ENCODE measurements at places on chromosomes 13 and 19. TPM values are rescaled to one million over a fixed set of nuclear protein-coding genes. Genes with fewer than 3 reads are reported as not detected.

- no peak for DNase-seq
Observed at GRCh38 chr19:7923295-7924191, 2.4 kb downstream of the CTXN1 start.

DNA sequence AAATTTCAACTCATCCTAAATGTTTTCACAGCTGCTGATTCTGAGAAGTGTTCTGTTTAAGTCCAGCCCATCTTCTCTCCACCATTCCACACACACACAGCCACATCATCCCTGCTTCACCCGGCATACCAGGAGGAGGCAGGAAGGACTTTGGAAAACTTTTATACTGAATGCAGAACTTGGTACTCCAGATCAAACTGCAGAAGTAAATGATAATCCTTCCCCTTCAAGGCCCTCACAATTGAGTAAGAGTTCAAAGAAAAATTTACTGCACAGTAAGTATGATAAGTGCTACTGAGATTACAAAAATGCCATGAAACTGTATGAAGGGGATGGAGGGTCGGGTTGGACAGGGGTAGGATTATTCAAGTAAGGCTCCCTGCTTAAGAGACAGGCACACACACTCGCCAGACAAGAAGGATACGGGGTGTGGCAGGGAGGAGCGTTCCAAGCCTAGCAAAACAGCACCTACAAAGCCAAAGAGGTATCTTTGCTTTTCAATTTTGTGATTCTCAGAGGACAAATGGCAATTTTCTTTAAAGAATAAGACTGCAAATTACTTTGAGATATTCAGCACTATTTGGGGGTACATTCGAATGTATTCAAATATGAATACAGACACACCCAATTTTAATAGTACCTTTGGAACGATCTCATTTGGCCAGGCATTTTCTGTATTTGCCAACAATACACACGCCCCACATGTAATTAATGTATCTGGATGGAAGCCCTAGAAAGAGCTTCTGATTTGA lies 2.5 kb downstream of the USP12 start:
- no peak for DNase-seq

- peak; percentile 93 for DNase-seq
Observed at GRCh38 chr19:46704379-46705076, 12.4 kb downstream of the PRKD2 start.

DNA sequence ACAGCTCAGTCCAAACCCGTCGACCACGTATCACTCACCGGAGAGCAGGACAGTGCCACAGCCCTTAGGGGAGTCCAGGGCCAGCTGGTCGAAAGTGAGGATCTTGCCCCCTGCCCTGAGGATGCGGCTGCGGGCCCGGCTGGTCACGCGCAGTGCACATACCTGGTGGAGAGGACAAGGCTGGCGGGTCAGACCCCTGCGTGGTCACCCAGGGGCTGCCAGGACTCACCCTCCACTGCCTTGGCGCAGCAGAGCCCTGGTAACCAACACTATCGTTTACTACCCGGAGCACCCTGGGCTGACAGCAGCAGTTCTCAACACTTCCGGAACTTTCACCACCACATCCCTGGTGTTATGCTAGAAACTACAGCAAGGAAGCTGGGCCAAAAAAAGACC lies 1.2 kb upstream of the FAM83E start:
- DNase-seq, result no peak

DNA sequence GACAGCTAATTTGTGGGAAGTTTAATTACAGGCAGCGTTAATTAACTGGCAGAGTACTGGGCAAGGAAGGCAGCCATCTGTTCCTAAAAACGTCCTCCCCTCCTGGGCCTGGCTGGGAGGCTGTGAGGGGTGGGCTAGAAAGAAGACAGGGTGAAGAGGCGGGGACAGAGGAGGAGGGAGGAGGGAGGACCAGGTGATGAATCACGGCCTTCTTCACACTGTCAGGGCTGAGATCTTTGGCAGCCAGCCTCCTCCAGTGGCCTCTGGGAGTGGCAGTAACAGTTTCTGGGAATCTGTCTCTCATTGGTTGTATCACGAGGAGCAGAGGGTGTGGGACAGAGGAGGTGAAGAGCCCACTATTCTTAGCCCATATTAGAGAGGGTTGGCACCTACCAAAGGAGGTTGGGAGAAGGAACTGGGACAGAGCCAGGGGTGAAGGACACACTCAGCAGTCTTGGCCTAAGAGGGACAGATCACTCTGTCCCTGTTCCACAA lies 9.6 kb upstream of the ZNRF4 start:
- DNase-seq, result no peak

Gene CYP4F2
- total RNA-seq, result 0.24 TPM

DNA sequence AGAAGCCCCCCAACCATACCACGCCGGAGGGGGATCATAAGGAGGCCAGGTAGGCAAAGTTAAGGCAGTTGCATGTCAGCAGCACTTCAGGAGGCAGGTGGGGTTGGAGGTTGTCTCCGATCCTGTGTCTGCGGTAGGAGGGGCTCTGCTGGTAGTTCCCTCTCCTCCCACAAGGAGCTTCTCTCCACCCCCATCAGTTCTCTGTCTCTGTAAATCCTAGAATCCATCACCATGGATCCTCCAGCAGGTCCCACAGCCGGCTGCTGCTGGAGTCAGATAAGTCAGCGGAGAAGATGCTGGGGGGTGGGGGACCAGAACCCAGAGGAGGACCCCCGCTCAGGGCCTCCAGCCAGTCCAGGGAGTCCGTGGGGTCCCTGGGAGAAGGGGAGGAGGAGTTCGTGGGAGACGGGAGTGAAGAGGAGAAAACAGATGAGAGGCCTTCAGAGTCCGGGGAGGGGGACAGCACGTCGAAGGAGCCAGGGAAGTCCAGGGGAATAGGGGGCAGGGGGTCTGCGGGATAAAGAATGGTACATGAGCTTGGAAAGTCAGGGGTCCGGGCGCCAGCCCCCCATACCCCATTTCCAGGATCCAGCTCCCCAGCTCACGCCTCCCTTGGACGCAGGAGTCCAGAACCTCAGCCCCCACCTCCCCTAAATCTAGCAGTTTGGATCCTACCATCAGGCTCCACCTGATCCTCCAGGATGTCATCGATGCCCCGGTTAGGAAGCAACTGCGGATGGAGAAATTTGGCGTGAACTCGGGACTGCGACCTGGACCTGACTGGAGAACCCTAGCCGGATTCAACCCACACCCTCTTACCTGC lies 6.3 kb downstream of the MAMSTR start:
- no peak for DNase-seq

GRCh38 chr19:58181902-58182576 lies 822 bp upstream of the ZNF274 start:
- peak; percentile 83 for DNase-seq

Gene CEACAM7
- total RNA-seq, result not detected

DNA sequence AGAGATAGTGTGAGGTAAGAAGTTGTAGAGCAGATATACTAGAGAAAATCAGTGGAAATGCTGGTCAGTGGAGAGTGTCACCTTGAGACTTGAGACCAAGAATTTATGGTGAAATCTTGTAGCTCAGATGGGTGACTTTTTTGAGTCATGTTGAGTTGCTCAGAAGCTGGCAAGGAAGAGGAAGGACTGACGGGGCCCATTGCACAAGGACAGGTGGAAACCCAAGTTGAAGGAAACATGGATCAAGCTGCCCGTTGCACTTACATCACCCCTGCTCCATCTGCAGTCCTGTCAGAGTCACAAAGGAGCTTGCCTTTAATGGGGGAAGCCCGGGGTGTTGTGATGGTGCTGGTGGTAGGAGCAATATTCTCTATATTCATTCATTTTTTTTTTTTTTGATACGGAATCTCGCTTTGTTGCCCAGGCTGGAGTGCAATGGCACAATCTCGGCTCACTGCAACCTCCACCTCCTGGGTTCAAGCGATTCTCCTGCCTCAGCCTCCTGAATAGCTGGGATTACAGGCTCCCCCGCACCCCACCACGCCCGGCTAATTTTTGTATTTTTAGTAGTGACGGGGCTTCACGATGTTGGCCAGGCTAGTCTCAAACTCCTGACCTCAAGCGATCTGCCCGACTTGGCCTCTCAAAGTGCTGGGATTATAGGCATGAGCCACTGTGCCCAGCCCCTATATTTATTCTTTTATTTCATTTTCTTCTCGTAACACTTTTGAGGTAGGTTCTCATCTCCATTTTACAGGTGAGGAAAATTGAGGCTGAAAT lies 27.4 kb downstream of the UBAC2 start:
- peak; percentile 47 for DNase-seq

- no peak for DNase-seq
Observed at GRCh38 chr13:114228176-114228575, 6.5 kb upstream of the CDC16 start.

Gene MZF1
- total RNA-seq, result 13.4 TPM

DNA sequence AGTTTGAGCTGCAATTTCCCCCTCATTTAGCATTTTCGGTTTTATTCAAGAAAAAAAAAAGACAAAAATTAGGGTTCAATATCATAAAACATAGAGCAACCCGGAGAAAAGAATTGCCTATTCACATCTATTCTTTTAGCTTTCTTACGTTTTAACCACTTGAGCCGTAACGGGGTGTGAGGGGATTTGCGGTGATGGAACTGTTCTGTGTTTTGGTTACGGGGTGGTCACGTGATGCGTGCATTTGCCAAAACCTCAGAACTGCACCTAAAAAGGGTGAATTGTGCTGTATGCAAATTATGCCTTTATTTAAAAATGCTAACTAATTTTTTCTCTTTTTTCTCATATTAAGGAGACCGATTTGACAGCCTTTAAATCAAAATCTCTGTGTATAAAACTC lies 22.1 kb downstream of the CLEC11A start:
- DNase-seq, result no peak

Gene ZNF540
- 1.0 TPM for total RNA-seq

DNA sequence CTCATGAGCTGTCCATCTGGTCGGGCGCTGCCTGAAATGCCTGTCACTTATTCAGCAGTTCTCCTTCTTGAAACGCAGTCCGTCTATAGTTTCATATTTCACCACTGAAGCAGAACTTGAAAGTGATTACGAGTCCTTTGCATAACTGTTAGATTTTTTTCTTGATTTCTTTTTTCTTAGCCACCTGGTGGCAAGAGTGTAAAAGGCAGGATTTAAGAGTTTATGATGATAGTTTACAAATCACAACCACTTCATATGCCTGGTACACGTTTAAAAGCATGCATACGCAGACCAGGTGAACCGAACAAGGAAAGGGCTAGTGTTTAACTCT lies 45.8 kb downstream of the GGACT start:
- DNase-seq, result peak; percentile 12

GRCh38 chr13:113041896-113042295 lies 63.7 kb upstream of the F7 start:
- no peak for DNase-seq

GRCh38 chr19:42480335-42481095 lies 37.8 kb upstream of the CXCL17 start:
- DNase-seq, result peak; percentile 34

Gene ZNF878
- total RNA-seq, result 0.49 TPM

Gene KIR3DL1
- total RNA-seq, result not detected

- peak; percentile 41 for DNase-seq
Observed at GRCh38 chr19:6260912-6261650, 18.7 kb downstream of the MLLT1 start.

- DNase-seq, result no peak
Observed at GRCh38 chr13:49938921-49939320, 2.8 kb upstream of the SPRYD7 start.

Gene FUT1
- total RNA-seq, result 0.12 TPM

DNA sequence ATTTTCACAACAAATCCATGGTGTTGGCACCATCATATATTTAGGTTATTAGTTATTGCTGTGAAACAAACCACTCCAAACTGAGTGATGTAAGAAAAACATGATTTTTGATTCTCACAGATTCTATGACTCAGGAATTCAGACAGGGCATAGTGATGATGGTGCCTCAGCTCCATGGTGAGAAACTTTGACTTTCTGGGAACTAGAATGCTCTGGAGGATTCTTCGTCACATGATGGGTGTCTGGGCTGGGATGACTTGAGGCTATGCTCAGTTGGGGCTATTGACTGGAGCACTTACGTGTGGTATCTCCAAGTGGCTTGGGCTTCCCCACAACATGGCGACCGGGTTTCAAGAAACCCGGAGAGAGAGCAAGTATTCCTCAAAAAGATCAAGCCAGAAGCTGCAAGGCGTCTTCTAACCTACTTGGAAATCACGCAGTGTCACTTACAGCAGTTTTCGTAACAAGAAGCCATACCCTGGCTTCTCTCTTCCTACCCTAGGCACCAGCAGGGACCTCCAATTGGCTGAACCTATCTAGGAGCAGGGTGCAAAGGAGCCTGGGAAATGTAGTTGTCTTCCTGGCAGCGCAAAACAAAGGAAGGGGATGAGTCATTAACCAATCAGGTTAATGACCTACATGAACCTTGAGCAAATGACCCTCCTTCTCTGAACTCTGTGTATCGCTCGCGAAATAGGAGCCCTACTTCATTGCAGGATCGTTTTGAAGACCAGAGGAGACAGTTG lies 22.4 kb downstream of the VAV1 start:
- no peak for DNase-seq

Gene FFAR2
- total RNA-seq, result not detected

Gene NLRP7
- not detected for total RNA-seq

DNA sequence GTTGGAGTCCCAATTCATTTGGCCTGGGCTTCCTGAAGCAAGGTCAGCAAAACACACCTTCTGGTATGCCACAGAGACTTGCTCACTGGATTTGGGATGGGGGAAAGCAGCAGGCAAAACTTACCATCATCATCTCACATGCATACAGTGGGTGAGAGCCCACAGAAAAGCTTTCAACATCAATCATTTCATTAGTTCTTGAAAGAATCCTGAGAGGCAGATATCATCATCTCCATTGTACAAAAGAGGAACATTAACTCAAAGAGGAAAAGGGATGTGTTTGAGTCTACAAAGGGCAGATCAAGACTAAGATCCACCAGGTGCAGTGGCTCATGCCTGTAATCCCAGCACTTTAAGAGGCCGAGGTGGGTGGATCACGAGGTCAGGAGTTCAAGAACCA lies 6.4 kb downstream of the WDR87 start:
- no peak for DNase-seq

Gene GPR108
- total RNA-seq, result 54.0 TPM

- no peak for DNase-seq
Observed at GRCh38 chr13:35256459-35257148, 219.9 kb downstream of the MAB21L1 start.

Gene DAPK3
- 19.3 TPM for total RNA-seq

- no peak for DNase-seq
Observed at GRCh38 chr19:18171605-18172327, 1.8 kb upstream of the IFI30 start.

GRCh38 chr13:99796175-99796819 lies 175.3 kb downstream of the ZIC5 start:
- DNase-seq, result peak; percentile 70

GRCh38 chr13:70051531-70051930 lies 56.1 kb upstream of the ATXN8OS start:
- DNase-seq, result no peak

Gene RGS9BP
- 0.10 TPM for total RNA-seq

All from activated naive CD4-positive, alpha-beta T cell treated with anti-CD3 and anti-CD28 coated beads for 36 hours (primary cell).